CD4-positive, CD25-positive, alpha-beta regulatory T cell (primary cell): ENCODE measurements at places on chromosomes 12 and 14.

DNA sequence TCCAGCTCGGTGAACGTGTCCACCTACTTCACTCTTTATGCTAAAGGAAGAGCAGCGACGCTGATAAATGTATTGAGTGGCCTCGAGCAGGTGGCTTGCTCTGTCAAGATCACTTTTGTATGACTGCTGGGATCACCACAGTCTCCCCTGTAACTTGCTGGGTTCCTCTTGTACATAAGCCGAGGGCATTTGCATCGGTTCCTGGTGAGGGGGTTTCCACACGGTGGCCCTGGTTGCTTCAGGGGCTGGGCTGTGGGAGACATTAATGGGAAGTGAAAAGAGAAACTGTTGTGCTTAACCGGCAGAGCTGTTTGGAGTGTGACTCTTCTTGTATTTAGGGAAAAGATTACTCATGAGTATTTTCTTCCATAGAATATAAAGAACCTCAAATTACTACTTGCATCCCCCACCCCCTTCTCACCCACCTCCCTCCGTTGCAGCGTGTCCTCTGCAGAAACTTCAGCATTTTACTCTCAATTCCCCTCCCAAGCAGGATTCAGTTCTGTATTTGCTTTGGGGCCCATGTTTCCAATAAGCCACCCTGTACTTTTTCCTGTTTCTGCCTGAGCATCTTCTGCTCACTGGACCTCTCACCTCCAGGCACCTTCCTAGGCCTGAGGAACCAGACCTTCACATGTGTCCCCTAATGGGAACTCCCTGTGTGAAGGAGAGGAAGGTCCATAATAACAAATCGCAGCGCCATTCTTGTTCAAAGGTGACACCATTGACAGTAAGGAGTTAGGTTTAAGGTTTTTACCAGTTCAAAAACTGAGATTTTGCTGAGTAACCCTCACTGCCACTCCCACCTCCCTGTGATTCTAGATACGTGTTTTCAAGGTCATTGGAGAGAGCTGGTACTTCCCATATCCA is 187.0 kb downstream of the ETV6 start:
- no peak for DNase-seq

GRCh38 chr14:65006261-65006721 is 19.6 kb downstream of the FNTB start:
- DNase-seq, result no peak

DNA sequence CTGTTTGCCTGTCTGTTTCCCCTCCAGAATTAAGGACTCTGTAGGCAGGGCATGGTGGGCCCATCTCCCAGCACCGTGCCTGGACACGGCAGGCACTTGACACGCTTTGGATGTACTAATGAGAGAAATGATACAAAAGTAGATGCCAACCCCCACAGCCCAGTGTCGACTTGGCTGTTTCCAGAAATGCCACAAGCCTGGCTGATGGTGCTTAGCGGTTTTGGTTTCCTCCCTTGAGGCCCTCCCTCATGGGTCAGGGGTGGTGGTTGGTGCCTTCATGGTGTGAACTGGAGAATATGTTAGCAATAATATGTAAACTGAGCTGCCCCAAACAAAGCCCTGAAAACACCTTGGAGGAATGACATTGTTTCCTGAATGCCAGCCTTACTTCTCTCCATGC is 55.5 kb upstream of the ESRRB start:
- no peak for DNase-seq

DNA sequence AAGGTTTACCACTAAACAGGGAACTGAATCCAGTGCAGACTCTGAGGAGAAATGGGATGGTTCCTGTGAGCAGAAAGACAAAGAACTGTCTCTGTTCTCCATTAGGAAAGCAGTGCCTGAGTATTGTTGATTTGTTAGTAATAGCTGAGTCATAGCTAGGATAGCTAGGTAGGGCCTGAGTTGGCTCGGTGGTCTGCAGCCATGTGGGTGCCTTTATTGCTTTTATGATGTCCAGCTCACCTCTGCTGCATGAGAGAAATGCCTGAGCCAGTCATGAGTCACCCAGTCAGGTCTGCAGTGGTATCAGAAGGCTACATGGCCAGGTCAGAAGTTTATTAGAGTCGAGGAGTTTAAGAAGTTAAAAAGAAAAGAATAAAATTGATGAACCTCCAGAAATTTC is 24.2 kb downstream of the TRHDE start:
- DNase-seq, result no peak

GRCh38 chr12:1825382-1826102 is 5.2 kb downstream of the LRTM2 start:
- DNase-seq, result no peak
